ENCODE measurements at places on chromosomes 4 and X.

- no peak for DNase-seq
Measured at GRCh38 chr4:970046-970745, 3.2 kb downstream of the DGKQ start.

DNA sequence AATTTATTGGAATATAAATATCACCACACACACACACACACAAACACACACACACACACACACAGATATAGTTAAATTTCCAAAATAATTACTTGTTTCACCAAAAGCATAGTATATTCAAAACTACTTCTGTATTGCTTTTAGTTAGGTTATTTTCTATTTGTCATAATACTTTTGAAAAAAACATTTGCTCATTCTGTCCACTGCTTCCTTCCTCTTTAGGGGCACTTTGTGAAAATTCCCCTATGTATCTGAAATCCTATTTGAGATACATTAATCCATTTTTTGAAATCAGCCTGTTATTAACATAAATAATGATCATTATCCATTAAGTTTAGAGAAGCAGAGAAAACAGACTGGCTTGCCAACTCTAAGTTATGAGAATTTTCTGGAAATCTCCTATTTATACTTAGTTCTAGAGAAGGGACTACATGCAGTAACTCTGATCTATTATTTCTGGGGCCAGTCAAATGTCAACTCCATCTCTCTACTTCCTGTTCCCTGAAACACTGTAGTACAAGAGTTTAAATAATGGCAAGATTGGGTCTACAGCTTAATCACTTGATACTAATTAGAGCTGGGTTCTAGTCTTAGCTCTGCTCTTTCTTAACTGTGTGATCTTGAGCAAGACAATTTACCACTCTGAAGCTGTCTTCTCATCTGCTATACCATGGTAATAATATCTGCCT lies 54.4 kb upstream of the GPR174 start:
- DNase-seq = no peak

GRCh38 chr4:45006078-45006477 lies 279.7 kb upstream of the GNPDA2 start:
- DNase-seq = no peak

GRCh38 chrX:155115174-155115819 lies 44.0 kb downstream of the BRCC3 start:
- DNase-seq = no peak

GRCh38 chrX:129346574-129346973 lies 176.7 kb downstream of the SMARCA1 start:
- no peak for DNase-seq

- DNase-seq = no peak
Measured at GRCh38 chr4:152020073-152020472, 259.3 kb upstream of the GATB start.

DNA sequence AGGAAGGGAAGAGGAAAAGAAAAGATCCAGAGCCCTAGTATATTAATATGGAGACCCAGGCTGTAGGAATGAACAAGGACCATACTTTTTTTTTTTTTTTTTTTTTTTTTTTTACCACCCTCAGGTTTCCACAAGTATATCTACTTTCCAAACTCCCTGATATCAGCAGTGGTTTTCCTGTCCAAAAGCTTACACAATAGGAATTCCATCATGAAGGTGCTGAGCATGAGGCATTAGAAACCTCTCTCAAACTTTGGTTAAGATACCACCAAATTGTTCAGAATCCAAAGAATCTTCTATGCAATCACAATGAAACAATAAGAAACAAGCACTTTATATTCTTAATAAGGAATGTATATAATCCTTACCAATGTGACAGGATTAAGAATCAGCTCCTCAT lies 26.5 kb downstream of the RPS6KA3 start:
- no peak for DNase-seq

DNA sequence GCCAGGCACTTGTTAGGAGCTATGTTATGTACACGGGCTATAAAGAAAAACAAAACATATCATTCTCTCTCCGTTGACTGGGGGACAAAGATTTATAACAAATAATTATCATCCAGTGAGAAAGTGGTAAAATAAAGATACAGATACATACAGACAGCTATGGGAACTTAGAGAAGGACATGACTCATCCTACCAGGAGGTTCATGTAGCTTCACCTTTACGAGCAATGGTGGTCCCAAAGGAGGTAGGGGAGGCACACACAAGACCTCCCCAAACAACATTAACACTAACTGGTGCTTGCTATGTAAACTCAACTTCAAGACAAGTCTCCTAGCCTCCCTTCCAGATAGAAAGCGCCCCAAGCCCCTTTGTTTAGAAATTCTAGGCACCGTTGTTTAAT lies 8.9 kb downstream of the AMBN start:
- no peak for DNase-seq

- no peak for DNase-seq
Measured at GRCh38 chr4:8502836-8503585, 62.4 kb downstream of the TRMT44 start.

- no peak for DNase-seq
Measured at GRCh38 chrX:44105228-44105913, 132.2 kb upstream of the NDP start.

GRCh38 chrX:130145123-130145522 lies 20.5 kb downstream of the AIFM1 start:
- DNase-seq = no peak

- DNase-seq = no peak
Measured at GRCh38 chrX:51876441-51876840, 17.0 kb upstream of the MAGED1 start.

- DNase-seq = no peak
Measured at GRCh38 chr4:10577018-10577417, 107.5 kb downstream of the CLNK start.

DNA sequence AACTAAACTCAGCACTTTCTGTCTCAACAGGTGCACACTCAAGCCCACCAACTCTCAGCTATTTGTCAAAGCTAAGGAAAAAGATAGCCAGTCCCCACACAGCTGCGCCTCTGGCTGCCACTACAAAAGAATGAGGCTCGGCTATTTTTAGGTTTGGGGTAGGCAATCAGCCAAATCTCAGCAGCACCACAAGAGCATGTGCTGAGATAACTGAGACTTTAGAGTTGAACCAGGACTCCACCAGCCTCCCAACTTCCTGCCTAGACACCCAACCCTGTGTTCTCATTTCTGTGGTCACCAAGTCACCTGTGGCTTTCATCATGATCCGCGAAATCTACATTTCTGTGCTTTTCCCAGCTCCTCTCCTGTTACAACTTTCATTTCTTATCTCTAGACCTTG lies 28.0 kb downstream of the DMD start:
- DNase-seq = no peak

- no peak for DNase-seq
Measured at GRCh38 chrX:13752646-13753045, 18.1 kb downstream of the OFD1 start.

DNA sequence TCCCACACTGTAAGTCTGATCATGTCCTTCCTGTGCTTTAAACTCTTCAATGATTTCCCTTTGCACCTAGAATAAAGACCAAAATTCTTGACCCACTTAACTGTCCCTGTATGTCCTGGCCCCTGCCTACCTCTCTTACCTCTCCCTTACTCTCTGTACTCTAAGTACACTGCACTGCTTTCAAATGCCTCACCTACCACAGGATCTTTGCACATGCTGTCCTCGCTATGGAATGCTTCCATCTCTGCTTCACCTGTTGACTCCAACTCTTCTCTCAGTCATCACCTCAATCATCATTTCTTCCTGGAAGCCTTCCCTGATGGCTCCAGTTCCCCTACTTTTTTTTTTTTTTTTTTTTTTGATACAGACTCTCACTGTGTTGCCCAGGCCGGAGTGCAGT lies 29.0 kb upstream of the SEPTIN6 start:
- DNase-seq = no peak

Data from stimulated activated CD4-positive, alpha-beta T cell treated with anti-CD3 and anti-CD28 coated beads, Interleukin-1b, Interleukin-23, amount 100 ng/mL, for 1 hour (primary cell).